Stimulated activated CD4-positive, alpha-beta T cell treated with anti-CD3 and anti-CD28 coated beads, Interleukin-15, amount 100 ng/mL, for 1 hour (primary cell): ENCODE measurements at places on chromosomes 7 and 10.

GRCh38 chr10:96390460-96390864, 31.7 kb upstream of the OPALIN start:
- DNase-seq, result no peak

DNA sequence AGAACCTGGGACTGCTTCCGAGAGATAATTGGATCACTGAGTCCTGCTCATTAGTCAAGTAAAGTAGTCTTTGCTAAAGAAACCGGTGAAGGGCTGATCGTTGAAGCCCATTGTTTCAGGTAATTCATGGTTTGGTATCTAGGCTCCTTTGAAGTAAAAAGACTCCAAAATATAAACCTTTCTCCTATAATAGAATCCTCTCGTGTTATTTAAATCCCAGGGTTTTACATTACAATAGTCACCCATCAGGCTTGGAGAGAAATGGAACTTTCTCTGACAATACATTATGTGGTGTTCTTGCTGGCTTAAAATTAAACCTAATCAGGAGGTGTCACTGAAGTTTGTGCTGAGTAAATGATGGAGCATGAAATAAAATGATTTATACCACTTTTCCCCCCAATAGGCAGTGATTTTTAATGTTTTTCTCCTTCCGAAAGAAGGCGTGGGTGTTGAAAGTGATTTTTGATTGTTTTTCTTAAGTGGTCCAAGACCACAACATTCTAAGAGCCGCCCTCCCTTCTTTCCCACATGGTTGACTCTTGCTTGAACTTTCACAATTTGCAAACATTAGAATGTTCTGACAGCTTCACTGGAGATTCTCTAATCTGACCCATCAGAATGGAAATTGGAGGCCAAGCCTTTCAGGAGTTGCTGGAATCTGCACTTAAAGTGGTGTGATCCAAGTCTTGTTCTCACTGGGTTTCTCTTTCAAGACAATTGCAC, 44.2 kb downstream of the LRMDA start:
- no peak for DNase-seq

GRCh38 chr10:33093362-33093761, 135.3 kb upstream of the ITGB1 start:
- no peak for DNase-seq

DNA sequence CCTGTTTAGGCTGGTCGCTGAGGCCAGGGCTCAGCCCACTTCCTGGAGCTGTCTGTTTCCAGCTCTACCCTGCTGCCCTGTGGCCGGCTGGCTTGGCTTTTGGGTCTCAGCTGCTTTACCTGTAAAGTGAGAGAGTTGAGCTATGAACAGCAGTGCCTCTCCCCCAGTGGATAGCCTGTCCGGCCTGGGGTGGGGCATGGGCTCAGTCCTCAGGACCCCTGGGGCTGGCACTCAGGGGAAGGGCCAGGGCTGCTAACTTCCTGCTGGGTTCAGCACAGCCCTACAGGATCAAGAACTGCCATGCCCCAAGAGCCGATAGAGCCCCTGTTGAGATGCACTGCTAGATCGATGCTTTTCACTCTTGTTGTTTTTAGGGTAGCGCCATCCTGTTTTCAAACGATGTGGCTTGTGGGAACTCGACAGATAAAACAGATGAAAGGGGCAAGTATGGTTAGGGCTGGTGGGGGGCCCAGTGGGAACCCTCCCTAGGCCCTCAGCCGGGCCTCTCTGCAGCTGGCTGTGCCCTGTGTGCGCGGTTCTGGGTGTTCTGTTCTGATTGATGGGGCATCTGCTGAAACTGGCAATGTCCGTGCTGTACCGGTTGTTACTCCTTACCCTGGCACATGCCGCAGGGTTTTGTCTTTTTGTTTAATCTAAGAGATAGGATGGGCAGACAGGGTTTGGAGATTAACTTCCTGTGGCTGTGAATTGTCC, 10.0 kb upstream of the SFRP5 start:
- DNase-seq, result no peak

GRCh38 chr7:128234476-128235026, 6.5 kb upstream of the LEP start:
- no peak for DNase-seq

DNA sequence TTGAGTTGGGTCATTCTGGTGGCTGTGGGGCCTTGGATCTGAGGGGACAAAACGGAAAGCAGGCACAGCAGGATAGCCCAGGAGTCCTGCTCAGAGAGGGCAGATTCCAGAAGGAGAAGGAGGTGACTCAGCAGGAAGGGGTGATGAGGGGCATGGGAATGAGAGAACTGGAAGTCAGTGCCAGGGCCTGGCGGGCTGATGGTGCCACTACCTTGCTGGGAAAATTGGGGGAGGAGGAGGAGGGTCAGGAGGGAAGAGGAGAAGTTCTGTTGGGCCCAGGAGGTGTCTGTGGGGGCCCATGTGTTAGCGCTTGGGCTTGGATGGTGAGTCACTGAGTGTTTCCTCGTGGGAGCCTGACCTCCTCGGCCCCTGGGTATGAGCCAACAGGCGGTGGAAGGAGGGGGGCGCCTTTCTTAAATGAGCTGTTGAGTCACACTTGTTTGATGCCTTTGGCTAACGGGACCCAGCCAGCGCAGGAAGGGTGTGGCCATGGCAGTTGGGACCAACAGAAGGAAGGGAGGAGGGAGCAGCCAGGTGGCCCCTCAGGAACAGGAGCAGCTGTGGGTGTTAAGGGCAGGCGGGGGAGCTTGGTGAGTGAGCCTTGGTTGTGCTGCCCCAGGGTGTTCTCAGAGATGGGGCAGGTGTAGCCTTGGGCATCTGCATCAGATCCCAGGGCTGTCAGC, 130.0 kb upstream of the BTBD16 start:
- no peak for DNase-seq

- DNase-seq, result no peak
Observed at GRCh38 chr10:4373612-4374011, 452.4 kb upstream of the AKR1E2 start.

GRCh38 chr10:20598590-20598989, 298.5 kb downstream of the NEBL start:
- DNase-seq, result no peak

GRCh38 chr7:127838816-127839415, 186.9 kb downstream of the SND1 start:
- no peak for DNase-seq

GRCh38 chr10:8180360-8181109, 126.0 kb downstream of the GATA3 start:
- no peak for DNase-seq

DNA sequence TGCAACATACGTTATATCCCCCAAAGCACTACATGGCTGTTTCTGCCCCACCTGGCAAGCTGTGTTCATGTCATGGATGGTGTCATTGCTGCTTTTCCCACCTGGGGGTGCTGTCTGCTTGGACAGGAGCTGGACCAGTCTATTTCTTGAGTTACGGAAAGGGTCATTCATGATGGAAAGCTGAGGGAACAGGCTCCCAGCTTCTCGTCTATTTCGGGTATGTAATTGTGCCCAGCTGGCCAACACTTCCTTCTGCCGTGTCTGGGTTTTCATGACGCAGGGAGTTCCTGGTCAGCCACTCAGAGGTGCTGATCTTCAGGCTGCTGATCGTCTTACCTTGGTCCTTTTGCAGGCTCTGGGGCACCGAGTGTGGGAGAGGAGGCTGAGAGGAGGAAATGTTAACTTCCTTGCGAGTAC, 8.6 kb downstream of the BTBD16 start:
- no peak for DNase-seq

DNA sequence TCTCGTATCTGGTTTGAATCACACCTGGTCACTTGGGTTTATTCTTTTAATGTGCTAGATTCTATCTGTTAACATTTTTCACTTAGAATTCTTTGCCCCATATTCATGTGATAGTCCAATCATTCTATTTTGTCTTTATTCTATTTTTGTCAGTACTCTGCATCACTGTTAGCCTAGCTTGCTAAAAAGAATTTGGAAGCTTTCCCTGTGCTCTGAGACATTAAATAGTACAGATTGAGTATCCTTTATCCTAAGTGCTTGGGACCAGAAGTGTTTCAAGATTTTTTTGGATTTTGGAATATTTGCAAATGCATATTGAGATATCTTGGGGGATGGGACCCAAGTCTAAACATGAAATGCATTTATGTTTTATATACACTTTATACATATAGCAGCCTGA, 51.0 kb downstream of the RALA start:
- DNase-seq, result no peak

DNA sequence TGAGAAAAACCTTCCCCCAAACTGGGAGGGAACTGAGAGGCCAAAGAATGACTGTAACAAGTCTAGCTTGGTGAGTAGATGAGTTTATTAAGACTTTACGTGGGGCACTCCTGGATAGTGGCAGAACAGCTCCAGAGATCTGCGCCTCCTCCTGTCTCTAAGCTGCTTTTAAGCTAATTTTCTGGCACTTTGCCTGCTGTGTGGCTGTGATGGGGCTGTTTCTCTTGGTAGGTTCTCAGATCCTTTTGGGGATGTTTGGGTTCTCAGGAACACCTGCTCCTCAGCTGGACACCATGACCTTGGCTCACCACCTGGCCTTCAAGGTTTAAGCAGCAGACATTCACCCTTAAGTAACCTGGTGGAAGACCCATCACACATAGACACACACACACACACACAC, 68.3 kb downstream of the AKR1E2 start:
- DNase-seq, result no peak

- DNase-seq, result no peak
Observed at GRCh38 chr10:101625821-101626412, 37.8 kb downstream of the DPCD start.

DNA sequence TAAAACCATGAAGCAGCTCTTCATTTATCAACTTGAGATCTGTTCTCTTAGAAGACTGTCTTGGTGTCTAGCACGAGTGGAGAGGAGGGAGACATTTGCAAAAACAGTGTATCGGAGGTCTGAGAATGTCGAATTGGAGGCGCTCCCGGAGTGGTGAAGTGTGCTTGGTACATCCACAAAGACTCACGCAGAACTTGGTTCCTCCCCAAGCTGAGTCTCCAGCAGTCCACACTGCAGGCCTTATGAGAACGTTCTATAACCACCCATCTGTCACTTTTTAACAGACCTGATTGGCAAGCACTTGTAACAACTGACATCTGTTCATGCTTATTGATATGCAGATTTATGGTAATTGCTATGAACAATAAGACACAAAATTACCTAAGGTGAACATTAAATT, 261.6 kb downstream of the CELF2 start:
- DNase-seq, result no peak

DNA sequence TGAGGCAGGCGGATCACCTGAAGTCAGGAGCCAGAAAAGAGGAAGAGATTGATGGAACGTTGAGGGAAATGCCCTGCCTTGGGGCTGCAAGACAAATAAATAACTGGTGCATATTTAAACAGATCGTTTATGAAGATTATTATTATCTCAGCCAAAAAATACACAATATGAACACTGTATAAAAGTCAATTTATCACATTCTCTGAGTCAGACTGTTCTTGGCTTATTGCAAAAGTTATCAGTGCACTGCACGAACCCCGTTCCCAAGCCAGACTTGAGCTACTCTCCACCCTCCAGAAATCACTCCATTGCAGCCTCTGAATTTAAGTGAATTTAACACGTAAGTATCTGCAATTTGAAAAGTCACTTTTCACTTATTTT, 1.6 kb downstream of the DNMBP start:
- DNase-seq, result no peak

DNA sequence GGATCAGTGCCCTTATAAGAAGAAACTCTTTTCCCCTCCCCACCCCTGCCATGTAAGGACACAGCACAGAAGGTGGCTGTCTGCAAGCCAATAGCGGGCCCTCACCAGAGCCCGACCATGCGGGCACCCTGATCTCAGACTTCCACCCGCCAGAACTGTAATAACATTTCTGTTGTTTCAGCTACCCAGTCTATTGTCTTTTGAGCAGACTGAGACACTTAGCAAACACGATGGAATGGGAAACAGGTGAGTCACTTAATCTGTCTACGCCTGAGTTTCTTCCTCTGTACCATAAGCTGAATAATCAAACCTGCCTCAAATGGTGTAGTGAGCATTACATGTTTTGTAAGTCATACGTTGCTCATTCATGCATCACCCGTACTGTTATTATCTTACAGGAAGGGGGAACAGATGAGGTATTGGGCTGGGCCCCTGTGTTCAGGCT, 58.2 kb downstream of the STRA8 start:
- DNase-seq, result no peak

- no peak for DNase-seq
Observed at GRCh38 chr10:34470307-34470706, 344.8 kb downstream of the PARD3 start.

DNA sequence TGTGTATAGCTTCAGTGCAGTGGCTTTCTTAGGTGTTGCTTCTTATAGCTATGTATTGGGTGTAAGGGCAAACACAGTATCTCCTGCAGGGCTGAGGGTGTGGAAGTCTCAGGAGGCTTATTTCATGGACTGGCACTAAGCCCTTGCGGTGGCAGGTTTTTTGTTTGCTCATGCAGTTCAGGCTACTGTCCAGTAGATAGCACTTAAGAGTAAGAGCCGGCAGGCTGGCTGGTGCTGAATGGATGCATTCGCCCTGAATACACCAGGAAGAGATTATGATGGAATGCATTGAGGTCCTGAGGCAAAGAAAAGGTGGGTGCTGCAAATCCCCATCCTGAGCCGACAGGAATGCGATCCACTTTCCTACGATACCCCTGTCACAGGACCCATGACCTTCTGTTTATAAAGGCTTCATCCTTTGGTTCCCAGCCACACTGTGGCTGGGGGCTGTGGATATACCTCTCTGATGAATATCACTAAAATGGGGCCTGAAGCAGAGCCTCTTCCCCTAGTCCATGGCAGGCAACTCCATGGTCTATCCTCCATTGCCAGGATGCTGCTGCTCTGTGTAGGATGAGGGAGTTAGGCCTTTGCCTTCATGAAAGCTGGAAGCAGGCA, 44.9 kb downstream of the ANXA8 start:
- no peak for DNase-seq

GRCh38 chr10:22427890-22428571, 82.7 kb downstream of the SPAG6 start:
- DNase-seq, result no peak

DNA sequence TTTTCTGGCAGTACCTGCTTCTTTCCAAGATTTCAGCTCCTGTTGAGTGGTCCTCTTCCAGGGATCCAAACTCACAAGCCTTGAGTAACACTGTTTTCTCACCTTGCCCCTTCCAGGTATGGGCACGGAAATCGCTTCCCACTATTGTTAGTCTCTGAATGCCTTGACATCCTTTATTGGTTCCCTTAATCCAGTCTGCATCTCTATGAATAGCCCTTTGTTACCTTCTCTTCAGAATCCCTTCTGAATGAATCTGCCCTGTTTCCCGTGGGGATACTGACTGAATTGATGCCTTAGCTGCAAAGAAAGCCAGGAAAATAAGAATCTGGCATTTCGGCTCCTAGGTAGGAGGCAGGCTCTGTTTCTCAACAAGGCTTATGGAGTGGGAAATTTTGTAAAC, 467.7 kb downstream of the PLXNA4 start:
- no peak for DNase-seq

- no peak for DNase-seq
Observed at GRCh38 chr7:140723006-140723405, 26.5 kb downstream of the NDUFB2 start.

- DNase-seq, result no peak
Observed at GRCh38 chr7:74026406-74026902, 1.5 kb upstream of the ELN start.

- DNase-seq, result no peak
Observed at GRCh38 chr10:11411926-11412545, 199.4 kb downstream of the USP6NL start.
